ENCODE measurements at places on chromosomes 7 and 10. TPM values are rescaled to one million over a fixed set of nuclear protein-coding genes. Genes with fewer than 3 reads are reported as not detected.

FZD1 gene
- 38.7 TPM for total RNA-seq

GRCh38 chr10:78505657-78506056, 472.0 kb downstream of the RPS24 start:
- H3K27ac ChIP-seq, result no peak overlapping the region
- DNase-seq, result no peak
- no peak overlapping the region for H3K4me3 ChIP-seq
- H3K27me3 ChIP-seq, result peaks cover 8% of the 10 kb centered on the region
- H3K36me3 ChIP-seq, result peaks cover 4% of the 10 kb centered on the region

DNA sequence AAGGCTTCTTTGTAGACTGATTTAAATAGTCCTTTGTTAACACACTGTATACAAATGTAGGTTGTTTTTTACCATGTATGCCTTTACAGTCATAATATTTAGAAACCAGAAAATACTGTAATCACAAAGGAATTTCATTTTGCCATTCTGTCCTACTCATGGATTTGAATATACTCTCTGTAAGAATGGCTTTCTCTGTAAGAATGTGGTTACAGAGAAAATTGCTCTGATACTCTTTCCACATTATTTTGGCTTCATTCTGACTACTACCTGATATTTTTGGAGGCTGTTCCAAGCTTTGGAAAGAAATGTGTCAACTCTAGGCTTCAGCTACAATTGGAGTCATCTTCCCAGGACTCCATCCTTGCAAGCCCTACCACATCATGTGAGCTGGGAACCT, 23.5 kb downstream of the CH25H start:
- no peaks in the 10 kb centered on the region for H3K4me1 ChIP-seq
- no peak overlapping the region for H3K4me3 ChIP-seq
- no peak overlapping the region for H3K27ac ChIP-seq
- DNase-seq, result no peak
- H3K36me3 ChIP-seq, result peaks cover 4% of the 10 kb centered on the region
- peaks cover 1% of the 10 kb centered on the region for H3K27me3 ChIP-seq

- H3K36me3 ChIP-seq, result no peaks in the 10 kb centered on the region
- DNase-seq, result no peak
- H3K27ac ChIP-seq, result no peak overlapping the region
- no peaks in the 10 kb centered on the region for H3K27me3 ChIP-seq
- H3K4me1 ChIP-seq, result no peaks in the 10 kb centered on the region
Observed at GRCh38 chr10:12684784-12685183, 316.7 kb downstream of the CCDC3 start.

- H3K4me3 ChIP-seq, result no peak overlapping the region
- no peak overlapping the region for H3K27ac ChIP-seq
- H3K36me3 ChIP-seq, result no peaks in the 10 kb centered on the region
Observed at GRCh38 chr10:61642676-61643075, 20.1 kb upstream of the CABCOCO1 start.

DNA sequence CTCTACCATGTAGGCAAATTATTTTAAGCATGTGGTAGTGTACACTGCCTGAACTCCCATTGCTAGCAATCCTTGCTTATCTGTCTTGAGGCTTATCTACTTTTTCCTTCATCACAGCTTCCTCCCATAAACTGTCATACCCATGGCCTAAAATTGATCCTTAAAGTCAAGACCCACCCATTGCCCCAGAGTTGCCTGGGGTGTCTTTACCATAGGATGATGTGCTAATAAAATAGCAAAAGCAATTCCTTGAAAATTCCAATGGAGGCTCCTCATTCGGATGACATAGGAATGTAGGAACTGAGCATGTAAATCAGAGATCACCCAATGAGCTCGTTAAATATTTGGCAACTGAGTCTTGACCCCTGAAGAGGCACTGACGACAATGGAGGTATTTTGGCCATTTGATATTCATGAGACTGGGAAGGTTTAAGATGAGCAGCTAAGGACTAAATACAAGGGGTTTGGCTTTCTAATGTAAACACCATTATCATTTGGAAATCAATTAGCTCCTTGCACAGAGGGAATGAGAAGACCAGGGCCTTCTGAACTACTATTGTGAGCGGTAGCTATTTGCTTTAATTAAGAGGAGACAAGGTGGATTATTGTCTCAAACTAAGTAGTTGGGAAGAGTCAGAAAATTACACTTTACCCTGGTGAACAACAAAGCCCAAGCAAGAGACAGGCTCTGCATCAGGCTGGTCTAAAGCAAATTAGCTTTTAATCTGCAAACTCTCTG, 234.9 kb downstream of the GATA3 start:
- no peaks in the 10 kb centered on the region for H3K4me1 ChIP-seq
- H3K4me3 ChIP-seq, result no peak overlapping the region
- peaks cover 5% of the 10 kb centered on the region for H3K27me3 ChIP-seq
- no peaks in the 10 kb centered on the region for H3K36me3 ChIP-seq
- DNase-seq, result no peak

DNA sequence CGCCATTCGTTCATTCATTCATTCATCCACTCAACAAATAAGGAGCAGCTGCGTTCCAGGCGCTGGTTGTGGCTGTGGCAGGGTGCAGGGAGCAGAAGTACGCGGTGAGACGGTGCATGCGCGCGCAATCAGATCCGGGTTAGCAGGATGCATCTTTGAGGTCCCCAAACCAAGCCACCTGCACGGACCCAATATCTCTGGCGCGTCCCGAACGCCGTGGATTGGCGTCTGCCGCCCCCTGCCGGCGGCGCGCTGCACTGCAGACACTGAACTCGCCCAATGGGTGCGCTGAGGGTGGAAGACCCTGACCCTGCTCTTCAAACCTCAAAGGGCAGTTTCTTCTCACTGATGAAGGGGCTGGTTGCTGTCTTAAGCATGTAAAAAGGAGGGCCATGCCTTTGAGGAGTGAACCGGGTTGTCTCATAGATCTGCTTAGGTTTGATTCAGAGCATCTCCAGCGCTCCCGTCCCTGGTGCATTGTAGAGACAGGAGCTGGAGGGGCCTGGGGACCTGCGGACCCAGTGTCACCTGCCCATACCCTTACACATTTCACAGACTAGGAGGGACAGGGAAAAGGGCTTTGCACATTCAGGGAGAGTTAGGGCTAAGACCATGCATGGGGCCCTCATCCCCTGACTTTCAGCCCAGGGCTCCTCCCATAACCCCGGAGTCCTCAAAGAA, 102.5 kb downstream of the RAMP3 start:
- H3K4me3 ChIP-seq, result no peak overlapping the region
- peaks cover 8% of the 10 kb centered on the region for H3K27me3 ChIP-seq
- H3K4me1 ChIP-seq, result no peaks in the 10 kb centered on the region
- no peak overlapping the region for H3K27ac ChIP-seq
- H3K36me3 ChIP-seq, result no peaks in the 10 kb centered on the region

GRCh38 chr10:119478111-119478802, 64.3 kb downstream of the RGS10 start:
- no peak for DNase-seq
- H3K4me1 ChIP-seq, result peaks cover 8% of the 10 kb centered on the region
- H3K27me3 ChIP-seq, result peaks cover 4% of the 10 kb centered on the region
- H3K4me3 ChIP-seq, result no peak overlapping the region
- H3K36me3 ChIP-seq, result peaks cover 5% of the 10 kb centered on the region

Measured in endothelial cell (in vitro differentiated cells).